ENCODE measurements at places on chromosomes 7 and 10.

- no peak for DNase-seq
Measured at GRCh38 chr10:27635699-27636270, 109.8 kb downstream of the MKX start.

DNA sequence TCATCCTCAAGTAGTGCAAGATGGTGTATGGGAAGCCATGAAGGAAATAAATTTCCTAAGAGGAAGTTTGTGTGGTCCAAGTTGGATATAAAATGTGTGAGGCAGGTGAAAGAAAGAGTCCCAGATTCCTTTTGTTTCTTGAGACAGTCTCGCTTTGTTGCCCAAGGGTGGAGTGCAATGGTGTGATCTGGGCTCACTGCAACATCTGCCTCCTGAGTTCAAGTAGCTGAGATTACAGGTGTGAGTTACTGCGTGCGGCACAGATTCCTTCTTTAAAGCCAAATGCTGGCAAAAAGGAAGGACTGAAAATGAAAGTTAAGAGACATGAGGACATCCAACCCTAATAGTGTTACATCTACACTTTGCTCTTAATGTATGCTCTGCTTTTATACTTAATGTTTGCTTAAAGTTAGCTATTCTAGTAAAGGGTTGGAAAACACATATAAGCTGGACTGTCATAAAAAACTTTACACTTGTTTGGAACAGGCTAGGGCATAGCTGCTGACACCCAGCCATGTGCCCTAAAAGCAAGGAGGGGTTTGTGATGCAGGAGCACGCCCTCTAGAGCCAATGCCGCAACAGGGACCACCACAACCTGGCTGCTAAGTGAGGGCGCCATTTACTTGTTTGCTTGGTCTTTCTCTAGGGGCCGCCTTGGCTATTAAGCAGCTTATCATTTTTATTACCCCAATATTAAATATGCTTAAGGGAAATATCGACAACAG is 34.5 kb downstream of the CLEC2L start:
- no peak for DNase-seq

DNA sequence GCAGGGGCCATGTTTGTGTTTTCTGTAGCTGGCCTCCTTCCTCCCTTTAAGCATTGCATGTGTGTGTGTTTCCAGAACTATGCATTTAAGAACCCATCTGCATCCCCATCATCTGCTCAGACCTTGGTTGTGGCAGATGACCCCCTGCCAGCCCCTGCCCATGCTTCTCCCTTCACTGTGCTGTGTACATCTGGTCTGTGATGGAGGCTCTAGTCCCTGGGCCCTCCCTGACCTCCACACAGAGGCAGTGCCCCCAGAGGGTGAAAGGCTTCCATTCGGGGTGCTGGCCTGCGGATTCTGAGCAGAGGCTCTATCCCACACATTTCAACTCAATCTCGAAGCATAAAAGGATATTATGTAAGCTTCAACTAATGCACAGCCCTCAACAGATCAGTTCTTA is 89.4 kb downstream of the TACC2 start:
- DNase-seq, result no peak

DNA sequence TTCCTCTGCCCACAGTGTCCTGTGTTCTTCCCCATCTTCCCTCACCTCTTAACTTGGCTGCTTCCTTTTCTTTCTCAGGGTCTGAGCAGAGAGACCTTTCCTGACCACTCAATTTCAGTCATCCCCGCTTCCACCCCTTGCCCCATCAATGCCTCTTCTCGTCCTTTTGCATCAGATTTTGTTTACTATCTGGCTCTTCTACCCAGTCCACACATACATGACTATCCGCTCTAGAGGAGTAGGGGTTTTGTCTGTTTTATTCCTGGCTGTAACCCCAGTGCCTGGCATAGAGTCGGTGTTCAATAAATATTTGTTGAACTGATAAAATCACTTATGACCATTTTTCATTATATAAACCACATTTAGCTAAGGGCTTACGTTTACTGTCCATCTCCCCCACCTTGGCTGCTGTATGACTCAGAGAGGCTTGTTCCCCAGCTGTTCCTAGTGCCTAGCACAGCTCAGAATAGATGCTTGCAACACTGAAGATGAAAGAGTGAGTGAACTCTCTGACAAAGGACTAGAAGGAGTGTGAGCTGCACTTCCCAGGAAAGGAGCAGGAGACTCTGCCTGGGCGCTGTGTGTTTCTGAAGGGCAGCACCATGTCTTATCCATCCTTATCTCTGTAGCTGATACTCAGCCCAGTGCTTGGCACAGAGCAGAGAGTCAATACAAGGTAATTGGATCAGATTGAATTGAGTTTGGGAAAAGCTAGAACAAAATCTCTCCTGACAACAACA is 21.9 kb downstream of the ARID5B start:
- no peak for DNase-seq

- no peak for DNase-seq
Measured at GRCh38 chr7:41640487-41640886, 62.4 kb downstream of the INHBA start.

DNA sequence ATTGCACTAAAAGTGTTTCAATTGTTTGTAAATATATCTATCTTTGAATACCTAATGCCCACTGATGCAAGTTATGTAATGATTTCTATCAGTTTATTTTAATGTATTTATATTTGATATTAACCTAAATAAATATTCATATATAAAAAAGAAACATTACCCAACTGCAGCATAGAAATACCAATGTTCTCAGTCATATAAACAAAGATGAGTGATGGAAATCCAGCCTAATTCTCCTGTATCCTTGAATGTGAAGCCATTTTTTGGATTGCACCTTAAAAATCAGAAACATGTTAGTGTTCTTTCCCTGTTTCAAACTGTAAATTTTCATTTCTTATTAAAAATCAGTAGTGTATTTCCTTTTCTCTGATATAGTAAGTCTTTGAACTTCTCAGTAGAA is 305.8 kb upstream of the GNAI1 start:
- DNase-seq, result no peak

GRCh38 chr7:108479751-108480150 is 23.5 kb upstream of the NRCAM start:
- DNase-seq, result no peak

- no peak for DNase-seq
Measured at GRCh38 chr7:41247143-41247865, 455.6 kb downstream of the INHBA start.

DNA sequence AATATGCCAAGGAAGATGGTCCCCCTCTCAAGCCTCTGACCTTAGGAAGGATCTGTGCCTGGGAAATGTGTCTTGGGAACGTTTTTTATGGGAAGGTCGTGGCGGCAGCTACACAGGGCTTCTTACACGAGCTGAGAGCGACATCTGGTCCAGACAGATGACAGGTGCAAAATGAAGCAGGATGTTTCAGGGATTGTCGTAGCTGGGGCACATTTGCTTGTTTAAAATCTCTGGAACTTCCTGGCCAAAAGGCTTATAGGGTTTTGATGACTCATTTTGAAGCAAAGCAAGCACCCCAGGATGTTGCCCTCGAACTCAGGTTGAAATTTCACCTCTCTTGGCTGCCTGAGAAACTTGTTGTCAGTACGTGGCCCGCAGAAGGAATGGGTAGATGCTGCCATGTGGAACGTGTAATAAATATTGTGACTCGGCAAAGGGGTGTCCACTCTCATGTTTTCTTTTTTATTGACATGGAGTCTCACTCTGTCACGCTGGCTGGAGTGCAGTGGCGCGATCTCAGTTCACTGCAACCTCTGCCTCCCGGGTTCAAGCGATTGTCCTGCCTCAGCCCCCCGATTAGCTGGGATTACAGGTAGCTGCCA is 117.5 kb downstream of the CAMK1D start:
- DNase-seq, result no peak

DNA sequence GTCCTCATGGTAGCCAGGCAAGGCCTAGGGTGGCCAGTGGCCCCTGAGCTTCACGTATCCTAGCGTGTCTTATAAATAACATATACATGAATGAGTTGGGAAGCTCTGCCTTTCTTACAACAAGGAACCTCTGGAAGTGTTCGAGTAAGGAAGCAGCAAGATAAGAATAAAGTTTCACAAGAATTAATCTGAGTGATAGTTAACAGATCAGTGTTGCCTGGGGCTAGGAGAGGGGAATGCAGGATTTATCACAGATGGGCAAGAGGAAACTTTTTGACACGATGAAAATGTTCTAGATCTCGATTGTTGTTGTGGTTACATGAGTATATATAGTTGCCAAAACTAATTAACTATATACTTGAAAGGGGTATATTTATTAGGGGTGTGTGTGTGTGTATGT is 74.2 kb downstream of the TSPAN12 start:
- no peak for DNase-seq
